ENCODE measurements at places on chromosomes 6 and 20.

DNA sequence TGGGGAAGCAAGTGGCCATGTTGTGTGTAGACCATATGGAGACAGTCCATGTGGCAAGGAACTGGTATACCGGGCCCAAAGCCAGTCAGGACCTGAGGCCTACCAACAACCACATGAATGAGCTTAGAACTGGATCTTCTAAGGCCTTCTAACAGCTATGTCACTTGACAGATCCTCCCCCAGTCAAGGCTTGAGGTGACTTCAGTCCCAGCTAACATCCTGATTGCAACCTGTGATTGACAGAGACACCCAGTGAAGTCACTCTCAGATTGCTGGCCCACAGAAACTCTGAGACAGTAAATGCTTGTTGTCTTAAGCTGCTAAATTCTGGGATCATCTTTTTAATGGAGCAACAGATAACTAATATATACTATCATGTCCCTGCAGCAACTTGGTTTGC, 32.9 kb downstream of the AHI1 start:
- no peak for DNase-seq

- DNase-seq = no peak
These were observed 371.0 kb downstream of the EPHA7 start for GRCh38 chr6:93048381-93048780.

GRCh38 chr6:101088594-101088993, 207.5 kb upstream of the ASCC3 start:
- no peak for DNase-seq

GRCh38 chr6:129498541-129498940, 211.4 kb downstream of the ARHGAP18 start:
- no peak for DNase-seq

GRCh38 chr6:36682328-36683144, 4.0 kb downstream of the CDKN1A start:
- DNase-seq = no peak

DNA sequence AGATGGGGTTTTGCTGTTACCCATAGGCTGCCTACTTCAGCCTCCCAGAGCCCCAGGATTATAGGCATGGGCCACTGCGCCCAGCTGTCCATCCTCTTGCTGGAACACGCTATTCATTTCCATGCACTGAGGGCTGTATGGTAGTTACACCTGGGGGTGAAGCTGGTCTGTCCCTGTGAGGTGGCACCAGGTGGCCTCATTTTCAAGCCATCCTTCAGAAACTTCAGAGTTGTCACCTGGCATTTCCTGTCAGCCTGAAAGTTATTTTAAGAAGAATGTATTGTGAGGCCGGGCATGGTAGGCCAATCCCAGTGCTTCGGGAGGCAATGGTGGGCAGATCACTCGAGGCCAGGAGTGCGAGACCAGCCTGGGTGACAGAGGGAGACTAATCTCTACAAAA, 147.6 kb downstream of the DTNBP1 start:
- DNase-seq = no peak

DNA sequence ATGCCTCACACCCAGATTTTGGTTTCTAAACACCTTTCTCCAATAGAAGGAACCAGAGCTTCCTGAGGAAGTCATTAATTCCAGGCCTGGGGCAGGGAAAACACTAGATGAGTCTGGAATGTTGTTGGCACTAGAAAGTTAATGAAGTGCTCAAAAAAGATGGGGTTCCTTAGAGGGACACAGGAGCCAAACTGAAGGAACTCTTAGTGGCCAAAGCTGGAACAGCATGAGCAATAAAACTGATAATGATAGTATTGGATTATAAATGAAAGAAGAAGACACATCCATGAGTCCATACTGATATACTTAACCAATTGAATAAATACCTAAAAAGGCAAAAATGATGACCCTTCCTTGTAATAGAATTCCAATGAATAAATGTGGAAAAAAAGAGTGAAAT, 4.4 kb downstream of the IL20RA start:
- no peak for DNase-seq

DNA sequence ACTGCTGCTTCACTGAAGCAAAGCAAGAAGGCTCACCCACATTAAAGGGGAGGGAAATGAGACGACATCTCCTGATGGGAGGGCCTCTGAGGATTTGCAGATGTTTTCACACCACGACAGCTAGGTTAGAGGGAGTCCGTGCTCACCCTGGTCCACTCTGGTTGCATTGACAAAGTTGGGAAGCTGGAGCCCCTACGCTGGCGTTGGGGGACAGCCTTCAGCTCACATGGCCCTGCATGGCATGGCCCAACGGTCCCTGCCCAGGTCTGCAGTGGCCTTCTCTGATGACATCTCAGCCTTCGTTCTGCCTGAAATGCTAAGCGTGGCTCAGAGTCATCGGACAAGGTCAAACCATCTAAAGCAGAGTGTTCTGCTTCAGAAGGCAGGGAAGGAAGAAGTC, 3.8 kb upstream of the NAPB start:
- no peak for DNase-seq

DNA sequence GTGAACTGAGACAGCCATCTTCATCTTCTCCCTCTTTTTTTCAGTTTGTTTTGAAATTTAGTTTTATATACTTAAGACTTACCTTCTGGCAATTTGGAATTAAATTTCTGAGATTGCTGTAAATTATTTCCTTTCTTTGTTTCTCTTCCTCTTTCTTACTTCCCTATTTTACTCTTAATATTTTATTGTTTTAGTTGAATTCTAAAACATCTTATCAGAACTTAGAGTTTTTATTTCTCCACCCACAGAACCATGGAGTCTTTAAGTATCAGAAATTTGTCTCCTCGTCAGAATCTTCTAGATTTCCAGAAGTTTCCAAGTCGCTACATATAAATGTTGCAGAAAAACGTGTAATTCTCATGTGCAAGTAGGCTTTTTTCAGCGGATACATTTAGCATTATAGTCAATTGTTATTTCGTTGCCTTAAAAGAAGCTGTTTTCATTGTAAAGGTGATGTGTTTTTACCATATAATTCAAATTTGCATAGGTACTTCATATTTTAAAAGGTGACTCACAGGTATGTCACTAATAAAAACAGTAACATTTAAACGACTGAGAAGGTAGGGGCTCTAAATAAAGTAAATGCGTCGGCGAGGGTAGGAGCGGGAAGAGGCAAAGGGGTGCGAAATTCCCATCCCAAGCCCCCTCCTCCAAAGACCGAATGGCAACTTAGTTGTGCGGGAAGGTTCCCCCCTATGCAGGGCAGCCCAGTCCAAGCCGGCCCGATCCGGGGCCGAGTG, 866 bp upstream of the MYO6 start:
- DNase-seq = no peak

GRCh38 chr6:2768696-2769095, 3.5 kb downstream of the WRNIP1 start:
- DNase-seq = no peak

DNA sequence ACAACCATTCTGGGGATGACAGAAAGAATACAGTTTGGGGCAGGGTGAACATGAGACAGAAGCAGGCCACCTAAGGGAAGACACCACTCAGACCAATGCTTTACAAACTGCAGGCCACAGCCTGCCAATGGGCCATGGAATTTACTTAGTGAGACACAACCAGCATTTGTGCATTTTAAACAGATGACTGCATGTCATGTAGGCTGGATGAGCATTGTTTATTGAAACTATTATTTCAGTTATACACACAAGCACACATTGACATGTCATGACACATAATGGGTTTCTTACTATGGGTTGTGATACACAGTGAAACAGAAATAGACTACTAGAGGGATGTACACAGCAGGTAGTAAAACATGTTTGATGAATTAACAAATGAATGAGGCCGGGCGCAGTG, 8.0 kb downstream of the PGM3 start:
- no peak for DNase-seq

DNA sequence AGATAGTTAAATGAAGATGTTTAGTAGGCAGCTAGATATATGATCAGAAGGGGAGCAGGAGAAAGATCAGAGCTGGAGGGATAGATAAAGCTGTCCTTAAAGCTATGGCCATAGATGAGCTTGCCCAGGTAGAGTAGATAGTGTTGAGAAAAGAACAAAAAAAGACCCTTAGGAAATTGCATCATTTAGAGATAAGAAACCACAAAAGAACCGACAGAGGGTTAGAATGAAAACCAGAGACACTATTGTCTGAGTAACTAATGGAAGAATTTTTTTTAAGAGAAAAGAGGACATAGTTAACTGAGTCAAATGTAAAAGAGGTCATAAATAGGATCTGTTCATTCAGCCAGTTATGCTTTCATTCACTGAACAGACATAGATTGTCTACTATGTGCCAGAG, 101.8 kb downstream of the TNFAIP3 start:
- DNase-seq = no peak

DNA sequence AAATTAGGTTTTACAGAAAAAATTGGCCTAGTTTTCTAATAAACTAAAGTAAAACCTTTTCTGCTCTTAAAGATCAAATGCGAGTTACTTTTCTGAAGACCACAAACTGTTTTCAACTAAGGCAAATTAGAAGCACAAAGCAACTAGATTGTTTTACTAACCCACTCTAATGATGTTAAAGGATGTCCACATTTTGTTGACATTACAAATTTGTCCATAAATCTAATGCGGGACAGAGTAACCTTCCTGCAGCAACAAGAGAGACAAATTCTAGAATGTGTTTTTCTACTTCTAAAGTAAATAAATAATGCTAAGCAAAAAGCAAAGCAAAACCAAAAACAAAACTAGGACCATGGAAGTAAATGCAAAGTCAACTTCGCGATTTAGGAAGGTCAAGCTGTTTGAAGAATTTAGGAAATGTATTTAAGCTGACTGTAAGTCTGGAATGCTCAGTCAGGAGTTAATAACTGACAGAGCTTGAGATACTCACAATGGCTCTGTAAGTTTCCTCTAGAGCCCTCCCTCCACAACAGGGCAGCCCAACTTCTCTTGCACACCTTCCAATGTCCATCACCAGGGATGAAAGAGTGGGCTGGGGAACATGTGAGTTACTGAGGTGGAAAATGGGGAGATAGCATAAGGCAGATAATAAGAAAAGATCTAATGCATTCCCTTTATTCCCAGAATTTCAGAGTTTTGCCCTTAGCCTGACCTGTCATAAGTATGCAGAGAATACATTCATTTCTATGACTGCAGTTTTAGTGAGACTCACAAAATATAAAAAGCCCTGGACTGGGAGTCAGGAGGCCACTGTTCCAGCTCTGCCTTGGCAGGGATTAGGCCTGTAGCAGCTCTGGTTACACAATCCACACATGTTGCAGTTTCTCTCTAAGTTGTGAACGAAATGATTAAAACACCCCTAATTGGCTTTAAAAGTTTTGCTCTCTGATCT, 158.8 kb downstream of the FOXA2 start:
- DNase-seq = no peak

DNA sequence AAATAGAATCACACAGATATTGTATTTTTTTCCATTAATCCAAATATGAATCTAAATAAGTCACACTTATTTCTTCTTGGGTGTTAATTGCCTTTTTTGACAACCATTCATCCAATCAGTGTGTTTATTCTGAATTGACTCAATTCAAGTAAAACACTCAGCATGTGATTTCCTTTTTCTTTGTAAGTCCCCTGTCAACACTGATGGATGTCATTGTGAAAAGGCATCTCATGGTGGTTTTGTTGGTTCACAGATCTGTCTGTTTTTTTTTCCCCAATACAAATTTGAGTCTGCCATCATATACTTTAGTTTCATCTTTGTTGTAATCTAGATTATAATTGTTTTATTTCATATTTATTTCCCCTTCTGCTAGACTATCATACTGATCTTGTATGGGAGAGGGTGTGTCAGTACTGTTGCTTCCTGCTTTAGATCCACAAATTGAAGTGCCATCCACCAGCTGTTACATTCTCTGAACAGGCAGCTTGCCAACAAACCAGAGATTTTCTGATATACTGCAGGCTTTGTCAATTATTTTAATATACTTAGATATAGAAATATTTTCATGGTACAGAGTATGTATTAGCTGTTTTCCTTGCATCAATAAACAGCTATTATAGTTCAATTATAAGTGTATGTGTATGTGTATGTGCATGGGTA, 64.2 kb upstream of the FLRT3 start:
- peak; percentile 87 for DNase-seq

DNA sequence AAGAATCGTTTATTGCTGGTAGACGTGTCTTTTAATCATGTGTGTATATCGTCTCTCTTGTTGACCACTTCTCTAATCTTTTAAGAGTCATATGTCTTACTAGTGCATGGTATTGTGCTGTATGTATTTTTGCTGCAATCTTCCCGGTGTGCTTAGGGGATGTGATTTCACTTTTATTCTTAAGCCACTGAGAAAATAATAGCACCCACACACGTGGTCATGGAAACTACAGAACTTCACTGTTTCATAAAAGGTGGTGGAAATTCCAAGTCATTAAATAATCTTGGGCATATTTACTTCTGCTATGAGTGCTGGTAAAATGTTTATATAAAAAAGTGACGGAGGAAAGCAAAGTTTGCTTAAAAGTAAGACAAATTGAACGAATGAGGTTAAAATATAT, 3.0 kb upstream of the CDYL start:
- DNase-seq = no peak

DNA sequence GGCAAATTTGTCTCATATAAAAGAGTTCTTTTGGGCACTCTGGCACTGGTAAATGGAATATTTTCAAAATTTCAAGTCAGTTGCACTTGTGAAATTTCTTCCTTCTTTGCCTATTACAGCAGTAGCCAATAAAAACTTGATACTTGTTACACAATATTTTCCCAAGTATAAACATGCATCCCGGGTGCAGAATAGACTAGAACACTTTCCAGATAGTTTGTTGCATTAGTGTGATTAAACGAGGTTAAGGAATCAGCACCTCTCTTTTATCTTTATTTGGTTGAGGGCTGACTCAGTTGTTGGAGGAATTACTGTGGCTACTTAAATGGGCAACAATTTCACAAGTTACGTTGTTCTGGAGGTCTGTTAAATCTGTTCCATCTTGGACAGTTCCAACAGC, 467.5 kb downstream of the CDKAL1 start:
- DNase-seq = no peak

GRCh38 chr20:15594158-15594695, 979.0 kb downstream of the KIF16B start:
- no peak for DNase-seq

GRCh38 chr6:36536873-36537547, 10.3 kb downstream of the STK38 start:
- no peak for DNase-seq

DNA sequence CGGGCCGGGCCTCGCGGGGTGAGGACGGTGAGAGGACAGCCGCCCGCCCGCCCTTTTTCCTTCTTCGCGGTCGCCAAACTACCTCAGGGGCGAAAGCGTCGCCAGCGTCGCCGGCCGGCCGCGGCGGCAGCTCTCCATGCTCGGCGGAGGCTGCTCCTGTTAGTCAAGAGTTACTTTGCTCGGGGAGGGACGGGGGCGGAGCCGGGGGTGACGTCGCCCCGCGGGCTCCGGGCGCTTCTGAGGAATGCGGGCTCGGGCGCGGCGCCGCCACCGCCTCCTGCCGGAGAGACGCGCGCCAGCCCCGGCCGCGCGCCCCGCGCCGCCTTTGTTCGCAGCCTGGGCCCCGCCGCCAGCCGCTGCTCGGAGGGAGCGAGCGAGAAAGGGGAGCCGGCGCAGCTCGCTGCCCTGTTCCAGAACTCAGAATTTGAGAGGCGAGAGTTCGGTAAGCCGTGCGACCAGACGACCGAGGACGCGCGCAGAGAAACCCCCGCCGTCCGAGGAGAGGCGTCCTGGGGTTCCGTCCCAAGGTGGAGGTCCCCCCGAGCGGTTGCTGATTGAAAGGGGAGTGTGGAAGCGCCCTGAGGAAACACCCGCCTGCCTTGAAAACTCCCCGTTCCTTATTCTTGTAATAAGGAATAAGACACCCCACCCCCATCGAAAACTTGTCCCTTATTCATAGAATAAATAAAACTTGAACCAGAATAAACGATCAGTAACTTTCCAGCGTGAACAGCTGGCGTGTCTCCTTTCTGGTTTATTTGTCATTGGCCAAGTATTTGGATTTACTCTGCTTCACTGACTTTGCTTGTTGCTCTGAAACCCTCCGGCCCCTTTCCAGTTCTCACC, at the start of gene PTPRK:
TSS of gene PTPRK (minus strand) at position 164 of the 846 bp plus-strand sequence. CDS start 241 bp downstream, outside the sequence.
- peak; percentile 42 for DNase-seq

All from NCI-H1092 treated with DMSO at 0.1 percent for 48 hours (cell line).